ENCODE measurements at places on chromosomes 4 and X.

DNA sequence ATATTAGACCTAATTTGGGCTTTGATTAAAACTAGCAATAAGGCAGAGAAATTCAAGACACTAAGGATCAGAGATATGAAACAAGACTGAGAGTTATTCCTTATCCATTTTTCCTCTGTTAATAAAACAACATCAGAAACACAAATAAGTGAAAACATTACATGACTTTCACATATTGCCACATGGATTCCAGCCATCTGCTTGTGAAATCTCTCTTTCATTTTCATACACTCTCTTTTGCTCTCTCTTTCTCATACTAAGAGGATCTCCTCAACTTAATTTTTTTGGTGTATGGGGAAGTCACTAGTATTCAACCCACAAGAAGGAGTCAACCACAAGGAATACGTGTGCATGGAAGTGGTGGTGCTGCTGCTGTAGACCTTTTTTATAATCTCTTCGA is 183.0 kb downstream of the LDB2 start:
- no peak for DNase-seq

GRCh38 chr4:1177274-1178141 is 5.1 kb upstream of the SPON2 start:
- DNase-seq: peak; percentile 40

- no peak for DNase-seq
Measured at GRCh38 chrX:13101441-13102139, 57.2 kb upstream of the FAM9C start.

GRCh38 chr4:56301997-56302496 is 85.2 kb downstream of the AASDH start:
- DNase-seq: no peak

DNA sequence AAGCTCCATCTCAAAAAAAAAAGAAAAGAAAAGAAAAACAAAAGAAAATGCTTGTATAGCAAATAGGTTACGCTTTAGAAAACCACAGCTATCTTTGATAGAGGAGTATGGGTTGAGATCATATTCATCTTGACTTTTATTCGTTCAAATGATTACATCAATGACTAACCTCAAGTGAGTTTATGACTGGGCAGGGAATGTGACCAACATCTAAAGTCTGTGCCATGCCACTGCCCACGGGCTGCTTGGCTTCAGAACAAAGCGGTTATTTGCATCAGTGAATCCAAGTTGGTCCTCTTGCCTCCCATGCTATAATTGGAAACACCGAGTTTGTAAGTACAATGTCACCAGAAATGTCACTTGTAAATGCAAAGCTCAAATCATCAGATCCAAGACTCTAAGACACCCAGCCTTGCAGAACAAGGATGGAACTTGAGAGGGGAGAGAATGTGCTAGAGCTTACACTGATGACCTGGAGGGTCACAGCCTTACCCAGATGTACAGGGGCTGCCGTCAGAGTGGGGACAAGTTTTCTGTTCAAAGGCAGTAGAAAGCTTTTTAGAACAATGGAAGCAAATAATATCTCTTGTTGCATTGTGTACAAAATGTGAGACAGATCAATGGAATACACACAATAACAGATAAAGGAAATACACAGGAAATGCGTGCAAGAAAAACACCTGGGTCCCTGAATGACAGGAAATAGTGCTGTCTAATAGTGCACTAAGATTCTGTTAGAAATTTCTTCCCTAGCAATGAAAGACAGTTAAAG is 8.4 kb upstream of the OPN1LW start:
- DNase-seq: no peak

DNA sequence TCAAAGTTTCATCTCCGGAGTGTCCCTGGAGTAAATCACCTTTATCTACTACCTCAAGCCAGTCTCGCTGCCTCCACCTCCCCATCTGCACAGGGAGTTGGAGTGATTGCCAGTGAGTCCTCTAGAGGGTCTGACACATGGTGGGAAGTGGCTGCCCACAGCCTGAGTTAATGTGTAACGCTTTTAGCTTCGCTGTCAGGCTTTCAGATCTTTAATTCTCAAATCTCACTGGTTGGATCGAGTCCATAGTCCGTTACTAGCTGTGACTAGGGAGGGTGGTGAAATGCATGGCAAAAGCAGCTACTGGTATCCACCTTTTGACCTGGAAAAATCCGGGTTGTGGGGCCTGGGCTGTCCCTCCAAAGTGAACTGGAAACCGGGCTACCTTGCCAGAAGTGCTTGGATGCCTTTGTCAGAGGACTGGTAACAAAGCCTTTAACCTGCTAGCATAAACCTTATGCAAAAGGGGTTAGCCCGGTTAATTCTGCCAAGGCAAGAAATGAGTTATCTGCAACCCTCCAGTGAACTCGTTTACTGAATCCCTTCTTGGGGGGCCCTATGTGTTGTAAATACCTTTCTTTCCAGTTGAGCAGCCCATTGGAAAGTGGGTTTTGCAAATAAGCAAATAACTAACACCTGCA is 5.1 kb upstream of the WDR1 start:
- no peak for DNase-seq

DNA sequence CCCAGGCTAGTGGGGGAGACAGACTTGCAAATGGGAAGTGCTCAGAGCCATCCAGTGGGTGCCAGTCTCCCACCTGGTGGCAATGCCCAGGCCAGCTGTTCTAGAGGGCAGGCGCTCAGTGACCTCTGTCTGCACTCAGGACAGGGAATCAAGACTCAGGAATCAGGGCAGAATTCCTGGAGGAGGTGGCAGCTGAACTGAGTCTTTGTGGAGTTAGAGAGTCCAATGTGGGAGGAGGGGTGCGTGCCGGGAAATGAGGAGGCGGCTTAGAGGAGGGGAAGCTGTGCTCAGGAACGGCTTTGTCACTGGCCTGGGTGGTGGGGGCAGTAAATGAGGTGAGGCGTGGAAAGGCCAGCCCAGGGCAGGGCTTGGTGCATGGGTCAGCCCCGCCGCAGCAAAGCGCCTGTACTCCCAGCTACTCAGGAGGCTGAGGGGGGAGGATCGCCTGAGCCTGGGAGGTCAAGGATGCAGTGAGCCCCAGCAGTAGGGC is 31.3 kb upstream of the SORCS2 start:
- DNase-seq: no peak

- no peak for DNase-seq
Measured at GRCh38 chr4:154960476-154960875, 179.4 kb downstream of the RBM46 start.

DNA sequence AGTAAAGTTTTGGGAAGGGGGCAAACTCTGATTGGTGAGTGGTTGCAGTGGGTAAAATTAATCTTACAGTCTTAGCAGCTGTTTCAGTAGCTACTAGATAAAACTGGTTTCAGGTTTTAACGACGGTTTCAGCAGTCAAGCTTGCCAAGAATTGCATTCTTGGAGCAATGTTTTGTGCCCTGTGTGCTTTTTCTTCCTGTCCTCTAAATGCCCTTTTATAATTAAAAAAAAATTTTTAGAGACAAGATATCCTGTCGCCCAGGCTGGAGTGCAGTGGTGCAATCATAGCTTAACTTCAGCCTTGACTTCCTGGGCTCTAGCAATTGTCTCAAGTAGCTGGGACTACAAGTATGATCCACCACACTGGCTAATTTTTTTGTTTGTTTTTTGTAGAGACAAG is 6.3 kb upstream of the PPEF2 start:
- DNase-seq: no peak

- no peak for DNase-seq
Measured at GRCh38 chrX:120316587-120317283, 5.5 kb upstream of the TMEM255A start.

- no peak for DNase-seq
Measured at GRCh38 chr4:158805635-158806471, 37.0 kb downstream of the FNIP2 start.

DNA sequence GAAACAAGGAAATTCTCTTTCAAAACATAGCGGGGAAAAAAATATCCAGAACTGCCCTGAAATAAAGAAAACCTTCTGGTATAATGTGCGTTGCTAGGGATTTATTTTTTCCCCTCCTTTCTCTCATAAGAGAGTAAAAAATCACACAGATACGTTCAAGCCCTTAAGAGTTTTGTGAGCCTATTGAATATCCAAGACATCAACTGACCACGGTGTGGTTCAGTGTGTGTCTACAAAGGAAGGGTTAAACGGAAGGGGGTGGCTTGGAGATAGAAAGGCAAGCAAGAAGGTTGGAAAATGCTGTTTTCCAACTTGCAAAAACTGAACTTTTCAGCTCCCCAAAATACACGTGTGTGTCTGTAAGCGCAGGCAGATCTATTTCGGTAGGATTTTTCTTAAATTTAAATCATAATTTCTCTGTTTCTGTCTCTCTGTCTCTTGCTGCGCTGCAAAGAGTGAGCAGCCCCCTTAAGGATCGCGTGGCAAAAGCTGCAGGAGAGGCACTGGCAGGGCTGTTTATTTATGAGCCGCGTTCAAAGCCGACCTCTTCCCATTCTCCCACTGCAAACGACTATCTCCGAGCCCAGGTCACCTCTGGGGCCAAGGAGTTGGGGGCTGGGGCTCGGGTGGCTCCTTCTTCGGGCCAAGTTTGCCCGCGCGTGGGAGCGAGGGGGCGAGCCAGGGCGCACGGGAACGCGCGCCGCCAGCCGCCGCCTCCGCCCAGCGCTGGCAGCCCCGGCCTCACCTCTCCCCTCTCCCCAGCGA is 492 bp upstream of the SLIT2 start:
- no peak for DNase-seq

GRCh38 chr4:158850371-158850770 is 81.5 kb downstream of the FNIP2 start:
- DNase-seq: no peak

- no peak for DNase-seq
Measured at GRCh38 chr4:57501720-57502119, 391.5 kb upstream of the IGFBP7 start.

- peak; percentile 32 for DNase-seq
Measured at GRCh38 chr4:53640576-53641453, 49.5 kb upstream of the LNX1 start.

DNA sequence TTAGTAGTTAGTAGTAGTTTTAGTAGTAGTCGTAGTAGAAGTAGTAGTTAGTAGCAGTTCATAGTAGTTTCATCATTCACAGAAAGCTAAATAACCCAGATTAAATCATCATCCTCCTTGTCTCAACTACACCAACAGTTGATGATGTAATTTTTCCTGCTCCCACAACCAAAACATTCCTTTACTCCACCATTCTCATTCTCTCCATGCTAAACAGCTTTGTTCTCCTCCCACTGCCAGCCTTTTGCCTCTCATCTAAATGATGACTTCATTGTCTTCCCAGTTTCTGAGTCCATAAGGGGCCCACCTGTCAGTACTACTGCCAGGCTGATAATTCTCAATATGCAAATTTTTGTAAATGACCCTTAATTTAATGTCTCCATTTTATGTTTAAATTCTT is 68.9 kb downstream of the ARHGAP24 start:
- DNase-seq: no peak

DNA sequence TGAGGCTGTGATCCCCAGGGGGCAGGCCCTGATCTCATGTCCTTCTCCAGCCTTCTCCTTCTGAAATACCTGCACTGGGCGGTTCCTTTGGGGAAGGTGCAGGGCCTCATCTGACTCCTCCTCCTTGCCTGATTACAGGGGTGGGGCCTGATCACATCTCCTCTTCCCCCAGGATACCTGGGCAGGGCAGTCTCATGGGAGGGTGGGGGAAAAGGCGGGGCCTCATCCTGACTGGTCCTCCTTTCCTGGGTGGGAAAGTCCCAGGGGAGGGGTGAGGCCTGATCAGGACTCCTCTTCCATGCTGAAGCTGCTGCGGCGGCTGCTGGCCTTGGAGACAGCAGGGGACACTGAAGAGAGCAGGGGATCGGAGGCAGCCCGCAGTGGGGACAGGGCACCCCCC is 13.3 kb downstream of the TFE3 start:
- DNase-seq: peak; percentile 2

DNA sequence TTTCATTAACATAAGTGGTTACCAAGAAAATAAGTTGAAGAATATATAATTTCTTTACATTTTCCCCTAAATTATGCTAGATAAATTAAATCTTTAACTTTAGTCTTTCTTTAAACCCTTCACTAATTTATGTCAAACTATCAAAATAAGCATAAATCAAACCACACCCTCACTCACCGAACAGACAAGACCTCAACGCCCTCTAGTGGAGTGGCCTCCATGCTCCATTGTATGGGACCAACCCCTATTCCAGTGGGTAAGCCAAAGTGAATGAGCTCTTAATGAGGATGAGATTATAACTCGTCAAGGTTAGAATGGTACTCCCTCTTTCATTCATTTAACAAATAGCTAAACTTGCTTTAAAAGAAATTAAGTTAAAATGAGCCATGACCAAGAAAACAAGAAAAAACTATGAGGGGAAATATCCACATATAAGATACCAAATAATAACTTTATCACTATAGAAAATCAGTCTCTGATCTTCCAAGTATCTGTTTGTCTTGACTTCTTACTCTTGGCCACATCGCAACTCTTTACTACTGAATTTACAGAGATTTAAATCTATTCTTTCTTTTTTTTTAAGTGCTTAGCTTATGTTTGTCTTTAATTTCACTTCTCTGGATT is 15.6 kb upstream of the BBS12 start:
- peak; percentile 84 for DNase-seq

DNA sequence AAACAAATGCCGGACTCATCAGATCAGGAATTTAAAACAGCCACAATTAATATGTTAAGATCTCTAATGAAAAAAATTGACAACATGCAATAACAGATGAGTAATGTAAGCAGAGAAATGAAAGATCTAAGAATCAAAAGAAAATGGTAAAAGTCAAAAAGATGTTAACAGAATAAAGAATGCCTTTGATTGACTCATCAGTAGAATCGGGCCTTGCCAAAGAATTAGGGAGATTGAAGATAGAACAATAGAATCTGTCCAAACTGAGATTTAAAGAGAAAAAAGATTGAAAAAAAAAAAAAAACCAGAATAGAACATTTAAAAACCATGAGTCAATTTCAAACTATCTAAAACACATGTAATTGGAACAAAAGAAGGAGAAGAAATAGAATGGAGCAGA is 25.9 kb upstream of the GUCY1A1 start:
- no peak for DNase-seq

DNA sequence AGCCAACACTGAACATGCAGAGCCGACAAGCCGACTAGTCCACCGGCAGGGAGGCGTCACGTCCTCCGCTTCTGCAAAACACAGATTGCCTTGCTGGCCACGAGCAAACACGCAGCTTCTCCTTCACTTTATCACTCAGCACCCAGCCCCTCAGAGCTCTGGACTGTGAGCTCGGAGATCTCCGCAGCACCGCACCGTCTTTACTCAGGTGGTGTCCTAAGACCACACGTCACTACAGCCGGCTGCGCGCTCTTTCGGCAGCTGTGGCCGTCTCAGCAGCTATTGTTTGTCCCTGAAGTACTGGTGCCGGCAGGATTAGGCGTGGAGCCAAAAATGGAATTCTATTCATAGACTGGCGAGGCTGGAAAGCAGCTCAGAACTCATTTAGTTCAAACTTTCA is 72.0 kb downstream of the FAT1 start:
- no peak for DNase-seq

GRCh38 chr4:89173336-89174090 is 62.2 kb downstream of the TIGD2 start:
- DNase-seq: no peak

GRCh38 chrX:131066237-131066636 is 8.1 kb downstream of the ARHGAP36 start:
- no peak for DNase-seq

- DNase-seq: no peak
Measured at GRCh38 chr4:119540249-119540648, 88.4 kb downstream of the PDE5A start.

GRCh38 chr4:139789096-139789654 is 123.6 kb downstream of the MGST2 start:
- DNase-seq: no peak

GRCh38 chrX:115988825-115989224 is 181.7 kb upstream of the AGTR2 start:
- peak; percentile 11 for DNase-seq
